ENCODE measurements at places on chromosomes 12 and 14.
A peak's percentile ranks its signal among the peaks of the same experiment; 100 is the strongest.

GRCh38 chr14:102220031-102220430, 80.3 kb downstream of the WDR20 start:
- DNase-seq, result no peak

- no peak for DNase-seq
Observed at GRCh38 chr14:50854521-50854920, 17.3 kb upstream of the ABHD12B start.

GRCh38 chr14:91153360-91153759, 39.5 kb downstream of the DGLUCY start:
- no peak for DNase-seq

DNA sequence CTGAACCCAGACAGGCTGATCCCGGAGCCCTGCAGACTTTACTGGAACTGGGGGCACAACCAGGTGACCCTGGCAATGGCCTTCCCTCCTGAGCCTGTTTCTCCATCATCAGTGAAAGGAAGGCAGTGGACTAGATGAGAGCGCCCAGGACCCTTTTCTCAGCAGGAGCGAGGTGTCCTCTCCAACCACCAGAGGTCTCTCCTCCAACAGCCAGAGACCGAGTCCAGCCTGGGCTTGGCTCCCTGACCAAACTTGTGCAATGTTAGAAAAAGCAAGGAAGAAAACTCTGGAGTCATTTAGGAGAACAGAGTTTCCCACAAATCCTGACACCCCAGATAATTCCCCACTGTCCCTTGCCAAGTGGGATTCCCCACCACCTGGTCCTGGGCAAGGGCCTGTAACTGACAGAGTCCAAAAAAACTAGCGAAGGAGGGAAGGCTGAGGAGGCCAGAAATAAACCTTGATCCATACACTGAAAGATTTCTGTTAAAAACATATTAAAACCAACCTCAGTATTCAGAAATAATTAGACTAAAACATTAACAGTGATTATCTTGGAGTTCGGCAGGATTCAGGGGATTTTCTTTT, 9.0 kb downstream of the RPS6KL1 start:
- DNase-seq, result peak; percentile 58

- no peak for DNase-seq
Observed at GRCh38 chr12:38775457-38775856, 129.9 kb downstream of the CPNE8 start.

DNA sequence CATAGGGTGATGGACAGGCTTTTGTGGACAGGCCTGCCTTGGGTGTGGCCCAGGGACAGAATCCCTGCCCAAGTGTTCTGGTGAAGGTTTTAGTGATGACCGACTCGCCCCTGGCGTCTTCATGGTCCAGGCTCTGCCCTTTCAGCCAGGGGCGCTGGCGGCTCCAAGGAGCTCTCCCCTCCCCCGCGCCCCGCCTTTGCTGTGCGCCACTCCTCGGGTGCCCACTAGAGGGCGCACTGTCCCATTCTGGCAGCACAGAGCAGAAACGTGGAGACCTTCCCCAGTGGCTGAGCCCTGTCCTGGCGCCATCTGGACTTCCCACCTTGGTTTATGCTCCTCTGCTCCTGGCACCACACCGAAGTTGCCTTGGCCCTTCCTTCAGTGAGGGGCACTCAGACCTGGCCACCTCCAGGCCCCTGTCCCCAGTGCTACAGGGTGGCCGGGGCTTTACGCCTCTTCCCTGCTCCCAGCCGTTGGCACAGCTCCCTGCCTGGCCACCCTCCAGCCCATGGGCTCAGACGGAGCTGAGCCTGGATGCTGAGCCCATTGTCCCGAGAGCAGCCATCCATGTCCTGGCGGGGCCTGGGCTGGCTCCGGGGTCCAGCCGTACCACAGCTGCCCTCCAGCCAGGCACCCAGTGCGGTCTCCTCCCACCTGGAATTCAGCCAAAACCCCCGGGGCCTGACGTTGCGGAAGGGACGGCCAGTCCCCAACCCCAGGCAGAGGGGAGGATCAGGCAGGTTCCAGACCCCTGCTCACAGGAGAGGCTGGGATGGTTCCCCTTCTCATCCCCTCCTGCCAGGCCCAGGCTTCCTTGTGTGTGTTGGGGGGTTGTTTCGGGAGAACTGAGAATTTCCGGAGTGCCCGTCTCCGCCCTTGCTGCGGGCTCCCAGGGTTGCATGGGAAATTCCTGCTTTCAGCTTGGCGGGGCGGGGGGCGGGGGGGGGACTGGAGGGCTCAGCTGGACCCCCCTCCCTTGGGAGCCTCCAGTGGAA, 5.6 kb upstream of the CRIP1 start:
- peak; percentile 82 for DNase-seq

DNA sequence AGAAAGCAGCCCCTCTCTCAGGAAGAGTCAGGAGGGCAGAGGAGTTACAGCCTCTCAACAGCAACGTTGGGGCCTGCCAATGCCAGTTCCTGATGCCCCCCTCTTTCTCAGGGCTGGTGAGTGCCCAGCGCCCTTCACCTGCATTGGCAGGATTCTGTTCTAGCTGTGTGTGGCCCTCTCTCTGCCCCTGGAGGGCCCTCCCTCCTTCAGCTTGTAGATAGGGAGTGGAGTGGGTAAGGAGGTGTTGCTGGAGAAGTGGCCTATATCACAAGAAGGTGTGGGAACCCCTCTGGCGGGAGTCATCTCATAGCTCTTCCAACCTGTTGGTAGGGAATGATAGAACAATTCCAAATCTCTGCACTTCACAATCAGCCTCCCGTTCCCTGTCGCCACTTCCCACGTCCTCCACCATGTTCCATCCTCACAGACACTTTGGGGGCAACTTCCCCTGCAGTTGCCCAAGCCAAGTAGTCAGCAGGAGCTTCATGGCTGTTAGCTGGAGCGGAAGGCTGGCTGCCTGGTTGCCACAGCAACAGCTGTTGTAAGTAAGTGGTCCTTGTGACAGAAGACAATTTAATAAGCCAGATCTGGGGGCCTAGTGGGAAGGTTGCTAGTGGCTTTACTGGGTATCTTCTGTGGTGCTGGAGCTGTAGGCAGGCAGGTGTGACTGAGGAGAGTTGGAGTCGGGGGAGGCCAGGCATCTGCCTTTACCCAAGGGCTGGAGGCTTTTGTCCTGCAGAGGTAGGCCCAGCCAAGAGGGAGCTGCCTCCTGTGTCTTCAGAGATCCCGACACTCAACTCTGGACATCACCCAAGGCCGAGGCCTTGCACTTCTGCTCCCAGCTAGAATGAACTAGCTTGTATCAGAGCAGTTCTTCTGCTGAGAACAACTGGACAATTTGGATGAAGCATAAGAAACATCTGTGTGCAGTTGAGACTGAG, 38.4 kb downstream of the GALNT16 start:
- no peak for DNase-seq

GRCh38 chr14:39396448-39396847, 35.8 kb downstream of the FBXO33 start:
- DNase-seq, result no peak

DNA sequence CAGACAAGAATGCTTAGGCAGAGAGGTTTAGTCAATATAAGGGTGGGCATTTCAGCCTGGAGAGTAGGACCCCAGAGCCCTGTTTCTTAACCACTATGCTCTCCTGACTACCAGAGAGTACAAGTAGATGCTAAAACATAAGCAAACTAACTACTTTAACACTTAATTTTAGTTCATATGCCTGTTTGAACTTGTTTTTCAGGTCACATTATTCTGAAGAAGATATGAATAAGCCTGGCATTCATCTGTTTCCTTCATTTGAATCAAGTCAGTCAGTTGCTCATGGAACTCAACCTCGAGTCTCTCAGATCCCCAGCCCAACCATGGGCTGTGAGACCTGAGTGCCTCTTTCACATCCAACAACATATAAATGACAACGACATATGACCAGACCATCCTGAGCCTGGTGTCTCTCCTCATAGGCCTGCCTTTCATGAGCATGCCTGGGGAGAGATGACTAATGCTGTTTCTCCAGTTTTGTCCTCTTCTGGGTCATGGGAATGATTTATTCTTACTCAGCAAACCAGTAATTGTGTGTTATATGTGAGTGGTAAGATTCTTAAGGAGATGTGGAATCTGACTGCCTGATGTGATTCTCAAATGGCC, 251.1 kb upstream of the BTG1 start:
- peak; percentile 5 for DNase-seq

GRCh38 chr12:16347391-16348298, at the start of gene MGST1:
Gene MGST1, plus strand, starts transcription at chr12:16347645. Its CDS starts 6,608 bp downstream, at chr12:16354253.
- DNase-seq, result peak; percentile 78

- DNase-seq, result no peak
Observed at GRCh38 chr14:102873131-102873530, 49.3 kb upstream of the AMN start.

DNA sequence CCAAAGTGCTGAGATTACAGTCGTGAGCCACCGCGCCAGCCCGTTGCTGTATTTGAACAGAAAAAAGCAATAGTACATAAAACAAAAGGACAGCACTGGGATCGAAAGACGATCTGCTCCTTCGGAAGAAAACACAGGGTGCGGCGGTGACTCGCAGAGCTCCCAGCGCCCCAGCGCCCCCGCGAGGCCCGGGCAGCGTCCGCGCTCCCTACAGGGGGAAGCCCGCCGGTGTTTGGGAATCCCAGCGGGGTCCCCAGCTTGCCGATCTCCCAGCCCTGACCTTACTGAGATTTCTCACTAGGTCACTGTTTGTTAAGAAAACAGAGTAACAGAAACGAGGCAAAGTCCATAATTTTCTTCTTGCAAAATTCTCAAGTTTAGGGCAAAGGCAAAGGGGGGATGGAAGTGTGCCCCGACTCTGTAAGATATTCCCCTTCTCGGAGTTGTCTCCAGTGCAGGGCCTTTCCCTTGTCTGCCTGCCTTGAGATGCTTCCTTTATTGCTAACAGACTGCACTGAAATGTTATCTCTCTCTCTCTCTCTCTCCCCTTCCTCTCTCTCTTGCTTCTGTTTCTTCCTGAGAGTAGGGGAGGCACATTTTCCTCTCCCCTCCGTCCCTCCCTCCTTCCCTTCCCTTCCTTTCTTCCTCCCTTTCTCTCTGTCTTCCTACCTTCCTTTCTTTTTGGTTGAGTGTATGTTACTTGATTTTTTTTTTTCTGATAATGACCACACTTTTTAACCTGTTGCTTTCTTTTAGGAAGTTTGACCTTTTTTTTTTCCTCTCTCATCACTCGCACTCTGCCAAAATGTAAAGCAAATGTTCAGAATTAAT, 91.9 kb downstream of the TMEM30B start:
- DNase-seq, result no peak

- peak; percentile 44 for DNase-seq
Observed at GRCh38 chr12:124053851-124054250, 80.8 kb downstream of the ZNF664 start.

DNA sequence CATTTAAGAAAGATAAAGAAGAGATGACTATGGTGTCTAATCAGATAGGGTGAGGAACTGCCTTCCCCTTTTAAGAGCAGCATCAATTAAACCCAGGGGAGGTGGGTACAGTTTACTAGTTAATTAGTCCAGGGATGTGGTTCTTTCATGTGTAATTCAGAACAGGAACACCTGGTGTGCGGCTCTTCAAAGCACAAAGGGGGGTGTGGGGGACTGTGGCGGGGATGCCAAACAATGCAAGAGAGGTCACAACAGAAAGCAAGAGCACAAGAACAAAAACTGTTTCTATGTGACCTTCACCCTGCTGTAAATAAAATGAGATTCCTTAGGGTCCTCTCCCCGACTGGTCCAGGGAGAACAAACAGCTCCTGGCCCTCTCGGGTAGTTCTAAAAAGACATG, 183.9 kb upstream of the SOX5 start:
- DNase-seq, result no peak

- no peak for DNase-seq
Observed at GRCh38 chr14:64691376-64691775, 12.8 kb upstream of the PLEKHG3 start.

DNA sequence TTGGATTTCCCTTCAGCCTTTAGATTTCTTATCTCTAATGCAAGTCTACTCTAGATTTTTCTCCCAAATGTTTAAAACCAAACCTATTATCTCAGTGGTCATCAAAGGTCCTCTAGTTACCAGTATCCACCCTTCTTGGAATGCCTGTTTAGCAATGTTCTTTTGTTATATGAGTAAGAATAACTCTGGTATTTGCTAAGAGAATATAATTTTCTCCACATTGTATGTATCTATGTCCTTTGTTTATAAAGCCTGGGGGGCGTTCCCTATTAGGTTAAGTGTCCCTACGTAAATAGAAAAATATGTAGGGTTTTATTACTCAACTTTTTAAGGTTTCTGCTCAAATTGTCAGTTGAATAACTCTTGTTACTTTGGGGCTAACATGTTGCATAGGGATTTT, 27.3 kb downstream of the PPM1A start:
- no peak for DNase-seq

GRCh38 chr12:109617491-109617890, 43.9 kb downstream of the MVK start:
- no peak for DNase-seq

DNA sequence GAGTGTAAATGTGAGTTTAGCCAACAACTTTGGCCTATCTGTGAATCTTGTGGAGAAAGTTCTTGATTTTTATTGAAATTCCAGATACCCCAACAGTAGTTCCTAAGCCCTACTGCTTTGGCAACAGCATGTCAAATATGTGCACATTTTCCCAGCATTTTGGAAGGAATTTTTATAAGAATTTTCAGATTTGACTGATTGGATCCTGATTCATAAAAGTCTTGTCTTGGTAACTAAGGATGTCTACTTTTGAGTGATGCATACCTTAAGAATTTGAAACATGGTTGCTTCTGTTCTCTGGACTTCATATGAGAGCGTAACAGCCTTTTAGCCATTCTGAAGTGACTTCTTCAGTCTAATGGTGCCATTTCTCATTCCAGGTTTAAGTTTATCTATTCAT, 106.7 kb downstream of the ANO4 start:
- DNase-seq, result no peak

DNA sequence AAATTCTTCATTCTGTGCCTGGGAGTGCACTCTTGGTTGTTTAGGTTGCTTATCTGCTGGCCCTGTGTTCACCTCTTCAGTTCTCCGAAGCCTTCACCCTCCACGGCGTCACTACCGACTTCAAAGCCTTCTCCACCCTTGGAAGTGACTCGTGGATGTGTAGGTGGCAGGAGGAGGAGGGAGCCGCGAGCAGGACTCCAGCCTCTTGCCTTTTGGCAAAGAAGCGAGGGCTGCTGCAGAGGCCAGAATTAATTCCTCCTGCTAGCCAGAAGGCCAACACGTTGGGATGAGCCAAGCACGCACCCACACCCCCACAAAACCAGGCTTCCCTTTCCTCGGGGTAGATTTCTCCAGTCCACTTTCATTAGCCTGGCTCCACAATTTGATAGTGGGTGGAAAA, 86.5 kb downstream of the TBX5 start:
- DNase-seq, result peak; percentile 83

DNA sequence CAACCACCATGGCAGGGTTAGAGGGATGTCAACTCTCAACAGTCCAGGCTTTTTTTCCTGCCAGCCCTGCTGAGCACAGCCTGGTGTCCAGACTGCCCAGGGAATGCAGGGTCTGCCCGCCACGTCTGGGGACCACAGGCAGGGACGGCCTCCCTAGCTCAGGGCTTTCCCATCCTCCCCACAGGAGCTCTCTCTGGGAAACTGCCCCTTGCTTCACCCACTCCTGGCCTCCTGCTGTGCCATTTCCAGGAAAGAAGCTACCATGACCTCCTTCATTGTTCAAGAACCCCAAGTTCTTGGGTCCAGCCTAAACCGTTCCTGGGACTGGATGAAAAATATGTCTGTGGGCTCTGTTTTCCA, 4.8 kb downstream of the SCNN1A start:
- no peak for DNase-seq

GRCh38 chr14:84250893-84251292, 1279.1 kb upstream of the FLRT2 start:
- peak; percentile 0 for DNase-seq

Measured in MG63 (cell line).